ENCODE measurements at places on chromosomes 11 and 22. TPM values are rescaled to one million over a fixed set of nuclear protein-coding genes. Genes with fewer than 3 reads are reported as not detected.

RIMBP3B gene
- total RNA-seq: 0.16 TPM

CCDC89 gene
- total RNA-seq: 2.6 TPM

DNA sequence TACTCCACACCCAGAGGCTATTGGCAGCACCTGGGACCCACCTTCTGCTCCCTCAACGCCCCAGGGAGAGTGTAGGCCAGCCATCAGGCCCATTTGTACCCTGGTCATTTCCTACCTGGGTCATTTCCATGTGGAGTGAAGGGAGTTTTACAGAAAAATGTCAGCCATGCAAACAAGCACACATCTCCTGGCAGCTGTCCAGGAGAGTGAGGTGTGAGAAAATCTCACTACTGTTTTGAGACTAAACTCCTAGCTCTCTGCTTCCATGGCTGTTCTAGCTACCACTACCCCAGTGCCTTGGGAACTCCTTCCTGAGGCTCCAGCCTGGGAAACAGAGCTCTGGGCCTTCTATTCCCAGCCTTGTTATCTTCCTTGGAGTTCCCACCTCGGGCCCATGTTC, 2.8 kb upstream of the TMPRSS13 start:
- no peaks in the 10 kb centered on the region for H3K27me3 ChIP-seq
- H3K27ac ChIP-seq: no peak overlapping the region
- DNase-seq: peak; percentile 33
- no peaks in the 10 kb centered on the region for H3K4me1 ChIP-seq
- H3K4me3 ChIP-seq: no peak overlapping the region

DNA sequence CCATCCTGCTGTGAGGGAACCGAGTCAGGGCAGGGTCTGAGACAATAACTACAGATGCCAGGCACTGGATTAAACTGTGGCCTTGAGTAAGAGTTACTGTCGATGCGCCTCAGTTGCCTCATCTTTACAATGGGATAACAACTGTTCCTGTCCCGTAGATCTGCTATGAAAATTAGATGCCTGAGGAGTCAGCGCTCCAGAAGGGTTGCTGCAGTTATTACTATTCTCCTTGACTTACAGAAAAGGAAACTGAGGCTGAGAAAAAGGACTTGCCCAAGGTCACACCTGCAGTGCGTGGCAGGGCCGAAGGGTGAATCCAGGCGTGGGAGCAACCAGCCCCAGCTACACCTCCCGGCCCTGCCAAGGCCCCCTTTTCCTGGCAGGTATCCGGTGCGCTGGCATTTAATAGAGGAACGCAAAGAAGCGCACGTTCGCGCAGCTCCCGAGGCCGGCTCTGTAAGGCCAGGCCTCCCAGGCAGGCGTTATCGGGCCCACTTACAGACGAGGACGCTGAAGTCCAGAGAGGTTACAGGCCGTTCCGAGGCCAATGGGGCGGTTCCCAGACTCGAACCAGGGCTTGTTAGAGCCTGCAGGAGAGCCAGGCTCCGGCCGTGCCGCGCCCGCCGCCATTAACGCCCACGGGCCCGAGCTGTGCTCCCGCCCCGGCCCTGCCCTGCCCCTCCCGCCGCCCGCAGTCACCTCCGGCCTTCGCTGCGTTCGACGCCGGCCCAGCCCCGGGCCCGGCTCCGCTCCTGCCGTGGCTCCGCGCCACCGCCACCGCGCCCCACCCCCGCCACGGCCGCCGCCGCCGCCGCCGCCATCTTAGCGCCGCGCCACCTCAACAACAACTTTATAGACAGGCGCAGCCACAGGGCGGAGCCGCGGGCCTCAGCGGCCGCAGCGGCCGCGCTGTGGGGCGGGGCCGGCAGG, at the start of gene C11orf68:
Gene C11orf68 (minus strand): TSS at position 852 of the 930 bp plus-strand sequence. CDS start 31 bp downstream, at position 821.
- peak; percentile 44 for DNase-seq
- H3K4me3 ChIP-seq: peak within 1 kb of the TSS; percentile 98
- H3K27me3 ChIP-seq: no peaks in the 10 kb centered on the region
- H3K27ac ChIP-seq: peak within 1 kb of the TSS; percentile 99

DNA sequence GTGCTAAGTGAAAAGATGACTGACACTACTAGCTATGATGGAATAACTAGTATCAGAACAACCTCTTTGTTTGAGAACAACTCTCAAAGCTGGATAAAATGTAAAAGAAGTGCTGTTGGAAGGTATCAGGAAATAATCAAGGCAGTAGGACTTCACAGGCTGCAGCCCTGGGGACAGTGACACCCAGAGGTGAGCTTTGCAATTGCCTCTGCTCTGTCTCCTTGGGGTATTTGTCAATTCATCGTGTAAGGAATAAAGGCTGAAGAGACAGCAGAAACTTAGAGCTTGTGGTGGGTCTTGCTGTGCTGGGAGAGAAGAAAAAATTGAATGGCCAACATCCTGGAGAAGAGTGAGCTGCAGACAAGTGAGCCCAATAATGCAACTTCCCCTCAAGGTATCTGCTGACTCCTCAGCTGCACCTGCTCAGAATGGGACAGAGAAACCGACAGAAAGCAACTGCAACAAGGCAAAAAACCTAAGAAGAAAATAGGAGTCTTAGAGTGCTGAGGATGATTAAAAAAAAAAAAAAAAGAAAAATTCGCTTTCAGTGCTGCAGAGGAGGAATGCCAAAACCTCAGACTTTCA, 141.1 kb downstream of the RCN1 start:
- no peaks in the 10 kb centered on the region for H3K27me3 ChIP-seq
- no peak overlapping the region for H3K4me3 ChIP-seq
- H3K36me3 ChIP-seq: no peaks in the 10 kb centered on the region
- H3K4me1 ChIP-seq: no peaks in the 10 kb centered on the region
- H3K27ac ChIP-seq: no peak overlapping the region

- no peaks in the 10 kb centered on the region for H3K36me3 ChIP-seq
- DNase-seq: no peak
- H3K4me3 ChIP-seq: no peak overlapping the region
- H3K27me3 ChIP-seq: no peaks in the 10 kb centered on the region
- H3K4me1 ChIP-seq: no peaks in the 10 kb centered on the region
Measured at GRCh38 chr11:72522186-72522585, 87.9 kb upstream of the CLPB start.

- H3K27ac ChIP-seq: no peak overlapping the region
- no peak overlapping the region for H3K4me3 ChIP-seq
- H3K4me1 ChIP-seq: no peaks in the 10 kb centered on the region
- H3K36me3 ChIP-seq: no peaks in the 10 kb centered on the region
- DNase-seq: no peak
Measured at GRCh38 chr11:44988111-44988510, 37.4 kb upstream of the TP53I11 start.

DNA sequence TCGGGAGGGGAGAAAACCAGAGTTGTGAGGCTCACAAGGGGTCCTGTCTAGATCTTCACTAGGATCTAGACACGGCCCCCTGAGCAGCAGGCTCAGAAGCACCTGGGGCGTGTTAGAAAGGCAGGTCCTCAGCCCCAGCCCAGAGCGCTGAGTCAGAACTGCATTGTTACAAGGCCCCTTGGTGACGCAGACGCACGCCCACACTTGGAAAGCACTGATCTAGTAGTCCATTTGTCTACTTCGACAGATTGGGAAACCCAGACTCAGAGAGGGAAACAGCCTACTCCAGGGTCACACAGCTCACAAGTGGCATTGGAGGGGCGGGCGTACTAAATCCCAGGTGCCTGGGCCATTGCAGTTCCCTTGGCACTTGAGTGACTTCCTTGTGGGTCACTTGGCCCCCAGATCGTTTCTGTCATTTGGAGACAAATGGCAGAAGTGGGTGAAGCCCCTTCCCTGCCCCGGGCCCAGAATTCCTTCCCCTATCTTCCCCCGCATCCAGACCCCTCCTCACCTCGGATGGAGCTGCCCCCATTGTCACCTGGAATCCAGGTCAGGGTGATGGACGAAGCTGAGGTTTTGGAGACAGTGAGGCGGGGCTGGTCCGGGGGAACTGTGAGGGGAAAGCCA, 110.8 kb downstream of the CEP164 start:
- H3K36me3 ChIP-seq: no peaks in the 10 kb centered on the region
- no peak for DNase-seq
- no peak overlapping the region for H3K4me3 ChIP-seq
- no peaks in the 10 kb centered on the region for H3K4me1 ChIP-seq
- no peak overlapping the region for H3K27ac ChIP-seq

DNA sequence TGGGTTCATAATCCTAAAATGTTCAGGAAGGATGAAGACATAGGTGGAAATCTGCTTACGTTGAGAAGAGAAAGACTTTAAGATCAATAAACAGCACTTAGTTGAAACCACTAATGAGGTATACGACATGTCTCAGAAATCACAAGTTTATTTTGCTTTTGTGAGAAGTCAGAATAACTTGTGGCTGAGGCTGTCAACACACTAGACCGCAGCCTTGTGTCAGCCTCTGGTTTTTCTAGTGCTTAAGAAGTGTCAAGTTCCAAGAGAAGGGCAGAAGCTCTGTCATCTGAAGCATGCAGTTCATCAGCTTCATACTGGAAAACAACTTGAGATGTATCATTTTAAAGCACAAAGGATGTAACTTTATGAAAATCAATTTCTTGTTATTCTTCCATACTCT, 420.9 kb downstream of the METTL15 start:
- no peaks in the 10 kb centered on the region for H3K4me1 ChIP-seq
- H3K36me3 ChIP-seq: no peaks in the 10 kb centered on the region
- H3K27me3 ChIP-seq: no peaks in the 10 kb centered on the region
- no peak overlapping the region for H3K4me3 ChIP-seq
- DNase-seq: no peak
